ENCODE measurements at places on chromosomes 6 and 20.

GRCh38 chr20:8581446-8582183 is 449.5 kb downstream of the PLCB1 start:
- DNase-seq = no peak

DNA sequence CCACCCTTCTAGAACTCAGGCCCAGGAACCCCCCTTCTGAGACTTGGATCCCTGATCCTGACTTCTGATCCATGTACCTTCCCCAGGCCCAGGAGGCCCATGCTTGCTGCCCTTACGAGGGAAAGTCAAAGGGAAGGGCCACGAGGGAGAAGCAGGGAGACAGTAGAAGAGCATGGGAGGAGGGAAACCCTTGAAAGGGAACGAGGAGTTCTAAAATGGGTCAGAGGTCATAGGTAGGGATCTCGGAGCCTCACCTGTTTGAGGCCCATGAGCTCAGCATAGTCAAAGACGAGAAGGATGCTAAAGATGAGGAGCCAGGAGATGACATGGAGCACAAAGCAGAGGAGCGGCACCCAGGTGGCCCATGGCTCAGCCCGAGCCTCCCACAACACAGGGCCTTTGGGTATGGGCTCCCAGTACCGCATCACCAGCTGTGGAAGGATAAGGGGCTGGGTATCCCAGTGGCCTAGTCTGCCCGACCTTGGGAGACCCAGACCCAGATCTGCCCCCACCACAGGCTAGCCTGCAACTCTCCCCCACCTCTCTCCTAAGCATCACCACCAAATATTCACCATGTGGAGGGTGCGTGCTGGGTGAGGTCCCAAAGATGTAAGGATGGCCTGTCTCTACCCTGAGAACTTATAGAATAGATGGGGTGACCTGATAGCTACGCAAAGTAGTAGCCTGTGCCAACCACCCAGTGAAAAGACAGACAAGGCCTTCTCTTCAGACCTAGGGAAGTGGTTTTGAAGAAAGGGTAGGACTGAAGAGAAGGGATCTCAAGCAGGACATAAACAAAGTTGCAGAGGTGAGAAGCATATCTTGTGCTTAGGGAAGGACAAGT is 1.5 kb downstream of the NRM start:
- no peak for DNase-seq

GRCh38 chr6:141610741-141611140 is 522.0 kb upstream of the GJE1 start:
- DNase-seq = no peak

GRCh38 chr6:31002471-31002870 is 7.8 kb upstream of the MUC22 start:
- no peak for DNase-seq

GRCh38 chr6:99151634-99152346 is 197.7 kb downstream of the FAXC start:
- no peak for DNase-seq

DNA sequence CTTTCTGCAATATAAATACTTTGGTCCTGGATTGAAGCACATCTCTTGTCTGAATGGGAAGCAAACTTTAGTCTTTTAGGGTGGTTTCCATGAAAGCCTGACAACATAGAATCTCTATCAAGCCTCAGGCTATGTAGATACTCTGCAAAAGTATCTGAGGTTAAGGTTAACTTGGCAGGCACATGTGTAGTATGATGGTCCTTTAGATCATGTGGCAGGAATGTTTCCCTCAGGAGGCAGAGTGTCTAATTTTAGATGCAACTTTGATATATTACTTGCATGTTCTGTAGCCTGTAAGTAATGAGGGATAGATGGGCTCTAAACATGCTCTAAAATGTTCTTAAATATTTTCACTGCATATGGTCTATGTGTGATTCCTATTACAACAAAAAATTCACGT is 8.2 kb downstream of the MYB start:
- no peak for DNase-seq

DNA sequence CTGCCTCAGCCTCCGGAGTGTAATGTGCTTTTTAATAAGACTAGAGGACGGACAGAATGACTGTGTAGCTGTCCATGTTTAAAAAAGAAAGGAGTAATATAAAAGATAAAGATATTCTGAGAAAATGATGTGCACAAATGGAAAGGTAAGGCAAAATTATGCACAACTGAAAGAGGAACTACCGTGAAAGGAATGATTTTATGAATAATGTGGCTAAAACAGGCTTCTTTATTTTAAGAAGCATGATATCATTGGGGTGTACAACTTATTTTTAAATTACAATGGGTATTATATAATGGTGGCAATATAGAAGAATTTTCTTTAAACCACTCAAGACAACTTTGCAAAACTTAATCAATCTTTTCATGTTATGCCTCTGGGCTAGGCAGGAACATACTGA is 78.1 kb downstream of the FIG4 start:
- no peak for DNase-seq

DNA sequence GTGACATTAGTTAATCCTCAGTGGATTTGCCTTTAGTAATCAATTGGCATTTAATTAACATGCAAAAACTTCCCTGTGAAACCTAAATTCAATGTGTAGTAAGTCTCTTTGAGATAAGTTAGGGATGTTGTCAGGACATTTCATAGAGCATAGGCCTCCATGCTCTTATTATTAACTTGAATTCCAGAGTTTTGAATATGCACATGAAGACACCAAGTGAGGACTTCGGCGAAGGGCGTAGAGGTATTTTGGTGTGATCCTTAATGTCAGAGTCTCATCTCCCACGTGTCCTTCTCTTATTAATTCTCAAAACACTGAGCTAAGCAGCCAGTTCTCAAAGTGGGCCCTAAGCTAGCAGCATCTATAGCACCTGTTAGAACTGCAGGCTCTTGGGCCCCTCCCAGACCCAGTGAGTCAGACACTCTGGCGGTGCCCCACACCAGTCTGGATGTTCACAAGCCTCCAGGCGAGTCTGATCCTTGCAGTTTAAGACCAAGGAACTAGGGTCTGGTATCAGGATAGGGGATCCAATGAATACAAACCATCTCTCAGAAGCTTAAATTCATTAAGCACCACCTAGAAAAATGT is 292.1 kb downstream of the QKI start:
- no peak for DNase-seq

- DNase-seq = no peak
Observed at GRCh38 chr20:44610313-44610962, 28.1 kb downstream of the PKIG start.

GRCh38 chr6:143970456-143971218 is 37.4 kb downstream of the PLAGL1 start:
- no peak for DNase-seq
